ENCODE measurements at places on chromosomes 11 and 22.

GRCh38 chr22:48665311-48665995, 1162.2 kb downstream of the BRD1 start:
- no peak for DNase-seq

DNA sequence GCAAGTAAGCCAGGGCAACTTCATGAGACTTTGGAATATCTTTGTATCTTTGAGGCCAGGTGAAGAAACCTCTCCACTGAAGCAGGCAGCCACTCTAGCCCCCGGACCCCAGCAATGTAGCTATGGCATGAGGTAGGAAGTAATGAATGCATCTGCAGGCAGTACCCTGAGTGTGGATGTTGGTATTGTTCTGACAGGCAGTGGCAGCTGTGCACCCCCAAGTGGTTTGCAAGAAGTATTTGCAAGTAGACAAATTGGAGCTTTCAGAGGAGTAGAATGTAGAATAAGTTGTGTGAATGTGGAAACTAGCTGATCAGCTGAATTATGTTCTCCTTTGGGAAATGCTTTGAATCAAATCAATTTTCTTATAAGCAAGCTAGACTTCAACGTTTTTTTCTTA, 194.4 kb upstream of the PGR start:
- DNase-seq = no peak

- DNase-seq = no peak
These were observed 29.6 kb upstream of the SNX19 start for GRCh38 chr11:130945896-130946295.

DNA sequence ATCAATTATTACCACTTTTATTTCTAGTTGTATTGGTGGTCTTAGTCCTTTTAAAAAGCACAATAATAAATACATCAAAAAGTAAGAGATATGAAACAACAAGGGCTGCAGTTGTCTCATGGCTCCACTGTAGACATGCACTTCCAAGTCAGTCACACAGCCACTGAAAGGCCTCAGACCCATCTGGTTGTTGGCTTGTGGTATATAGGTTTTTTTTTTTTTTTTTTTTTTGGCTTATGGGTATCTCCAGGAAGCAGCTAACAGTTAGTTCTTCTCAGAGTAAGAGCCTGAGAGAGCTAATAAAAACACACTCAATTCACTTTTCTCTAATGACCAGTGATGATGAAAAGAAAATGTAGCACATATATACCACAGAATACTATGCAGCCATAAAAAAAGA, 6.0 kb upstream of the OR52E6 start:
- DNase-seq = no peak

- DNase-seq = no peak
These were observed 7.9 kb downstream of the MRPL16 start for GRCh38 chr11:59802639-59803176.

GRCh38 chr11:111733016-111733415, 33.2 kb downstream of the PPP2R1B start:
- no peak for DNase-seq

DNA sequence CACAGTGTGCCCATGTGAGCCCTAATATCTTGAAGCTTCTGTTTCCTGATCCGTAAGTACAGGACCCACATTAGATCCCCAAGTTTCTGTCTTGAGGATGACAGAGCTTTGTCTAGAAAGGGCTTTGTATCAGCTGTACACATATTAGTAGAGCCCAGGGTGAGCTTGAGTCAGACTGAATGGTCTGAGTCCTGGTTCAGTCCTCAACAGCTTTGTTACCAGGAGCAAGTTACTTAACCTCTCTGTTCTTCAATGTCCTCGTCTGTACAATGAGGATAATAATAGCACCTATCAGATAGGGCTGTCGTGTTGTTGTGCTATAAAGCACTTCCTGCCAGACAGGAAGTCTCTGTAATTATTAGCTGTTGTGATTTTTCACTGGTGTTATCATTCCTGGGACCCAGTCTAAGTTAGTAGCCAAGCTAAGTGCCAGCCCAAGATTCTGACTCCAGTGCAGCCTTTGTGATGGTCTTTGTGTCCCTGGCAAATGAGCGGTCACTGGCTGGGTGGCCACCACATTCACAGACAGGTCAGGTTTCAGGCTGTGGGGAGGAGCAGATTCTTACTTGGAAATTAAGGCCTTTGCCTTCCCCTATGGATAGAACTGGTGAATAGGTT, 6.8 kb downstream of the TOM1 start:
- DNase-seq = no peak

DNA sequence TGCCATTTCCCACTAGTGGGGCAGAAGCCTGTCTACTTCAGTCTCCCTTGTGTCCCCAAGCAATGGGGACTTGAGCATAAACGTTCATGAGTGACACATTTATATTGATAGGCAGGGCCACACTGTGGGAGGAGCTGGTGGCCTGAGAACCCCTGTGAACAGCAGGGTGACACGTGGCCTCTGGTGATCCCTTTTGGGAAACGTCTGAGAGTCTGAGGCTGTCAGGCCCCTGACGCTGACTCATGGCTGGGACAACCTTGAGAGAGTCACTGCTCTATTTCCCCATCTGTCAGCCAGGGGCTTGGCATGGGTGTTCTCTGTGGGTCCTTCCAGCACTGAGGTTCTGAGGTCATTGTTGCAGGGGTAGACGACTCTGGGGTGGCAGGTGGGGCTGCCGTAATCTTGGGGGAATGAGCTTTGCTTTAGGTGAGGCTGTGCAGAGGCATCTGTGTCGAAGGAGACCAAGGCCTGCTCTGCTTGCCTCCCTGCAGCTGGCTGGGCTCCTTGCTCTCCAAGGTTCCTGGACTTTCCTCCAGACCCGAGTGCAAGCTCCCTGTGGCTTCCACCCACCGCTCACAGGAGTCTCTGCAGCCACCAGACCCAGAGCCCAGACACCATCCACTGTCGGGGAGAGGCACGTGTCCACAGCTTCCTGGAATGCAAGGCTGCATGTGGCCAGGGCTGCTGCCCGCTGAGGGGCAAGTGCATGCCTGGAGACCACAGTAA, 54.7 kb downstream of the SMIM38 start:
- DNase-seq = no peak

GRCh38 chr11:130918081-130918480, 1.8 kb upstream of the SNX19 start:
- no peak for DNase-seq

GRCh38 chr11:8533332-8533731, 60.7 kb downstream of the STK33 start:
- no peak for DNase-seq

- no peak for DNase-seq
These were observed 6.2 kb upstream of the PIM3 start for GRCh38 chr22:49954354-49954753.

DNA sequence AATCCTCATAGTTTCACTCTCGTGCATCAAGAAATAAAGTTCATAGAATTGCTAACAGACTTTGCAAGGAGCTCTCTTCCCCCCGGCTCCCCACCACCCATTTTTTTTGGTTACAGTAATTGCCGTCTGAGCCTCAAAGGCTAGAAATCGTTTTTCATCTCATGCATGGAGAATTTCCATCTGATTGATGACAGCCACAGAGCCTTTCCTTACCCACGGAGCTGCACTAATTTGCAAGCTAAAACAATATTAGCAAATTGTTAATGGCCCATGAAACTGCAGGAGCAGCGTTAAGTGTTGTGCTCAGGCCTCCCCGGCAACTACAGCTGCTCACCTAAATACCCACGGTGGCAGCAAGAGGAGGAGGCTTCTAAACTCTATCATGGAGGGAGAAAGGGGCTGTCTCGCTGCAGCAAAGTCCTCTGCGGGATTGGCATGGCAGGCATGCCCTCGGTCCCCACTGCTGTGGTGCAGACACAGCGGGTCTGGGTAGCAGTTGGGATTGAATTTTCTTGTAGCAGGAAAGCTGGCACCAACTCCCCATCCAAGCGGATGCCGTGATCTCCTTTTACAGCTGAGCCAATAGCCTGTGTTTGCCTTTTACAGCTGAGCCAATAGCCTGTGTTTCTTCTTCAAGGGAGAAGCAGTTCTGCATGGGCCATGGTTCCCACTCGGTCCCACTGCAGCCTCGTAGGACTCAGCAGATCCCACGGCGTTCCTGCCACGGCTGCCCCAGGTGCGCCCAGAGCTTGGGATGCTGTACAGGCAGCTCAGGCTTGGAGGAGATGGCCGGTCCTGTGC, 412.3 kb downstream of the BRD1 start:
- no peak for DNase-seq

GRCh38 chr11:127620671-127621070, 620.1 kb upstream of the KIRREL3 start:
- DNase-seq = no peak

DNA sequence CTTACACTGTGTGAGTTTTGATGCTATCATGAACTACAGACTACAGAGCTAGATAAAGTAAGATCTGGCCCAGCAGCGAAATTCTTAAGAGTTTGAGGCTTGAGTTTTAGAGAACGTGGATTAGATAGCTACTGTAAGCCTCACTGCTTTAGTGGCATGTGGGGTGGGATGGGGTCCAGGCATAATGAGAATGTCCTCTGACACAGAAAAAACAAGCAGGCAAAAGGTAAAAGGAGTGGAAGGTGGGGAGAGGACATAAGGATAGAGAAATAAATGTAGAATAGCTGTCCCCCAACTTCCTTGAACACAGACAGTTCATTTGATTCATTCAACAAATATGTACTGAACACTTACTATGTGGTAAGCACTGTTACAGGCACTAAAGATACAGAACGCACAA, 324.5 kb upstream of the PITPNB start:
- DNase-seq = no peak

- DNase-seq = no peak
These were observed 851.1 kb upstream of the RAG2 start for GRCh38 chr11:37449146-37449545.

DNA sequence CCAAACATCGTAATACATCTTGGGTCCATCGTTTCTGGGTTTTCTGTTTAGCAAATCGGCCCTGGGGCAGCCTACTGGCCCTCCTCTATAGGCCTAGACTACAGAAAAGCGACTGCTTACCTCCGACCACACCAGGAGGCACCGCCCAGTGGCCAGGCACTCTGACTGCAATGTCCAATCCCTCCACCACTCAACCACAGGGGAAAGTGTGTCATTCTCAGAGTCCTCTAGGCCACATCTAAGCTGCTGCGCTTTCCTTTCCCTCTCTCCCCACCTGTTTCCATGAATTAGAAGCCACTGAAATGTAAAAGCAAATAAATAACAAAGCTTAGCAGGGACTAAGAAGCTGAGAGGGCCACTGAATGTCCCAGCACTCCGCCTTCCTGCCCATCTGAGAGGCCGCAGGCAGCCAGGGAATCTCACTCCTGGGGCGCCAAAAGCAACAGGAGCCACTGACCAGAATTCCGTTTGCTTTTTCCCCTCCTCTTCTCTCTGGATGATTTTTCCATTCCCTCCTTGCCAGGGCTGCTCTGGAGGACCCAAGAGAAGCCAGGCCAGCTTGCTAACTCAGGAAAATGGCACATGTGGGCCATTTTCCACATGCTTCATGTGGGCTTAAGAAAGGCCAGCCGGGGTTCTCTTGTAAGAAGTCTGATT, 50.1 kb upstream of the FLI1 start:
- no peak for DNase-seq

DNA sequence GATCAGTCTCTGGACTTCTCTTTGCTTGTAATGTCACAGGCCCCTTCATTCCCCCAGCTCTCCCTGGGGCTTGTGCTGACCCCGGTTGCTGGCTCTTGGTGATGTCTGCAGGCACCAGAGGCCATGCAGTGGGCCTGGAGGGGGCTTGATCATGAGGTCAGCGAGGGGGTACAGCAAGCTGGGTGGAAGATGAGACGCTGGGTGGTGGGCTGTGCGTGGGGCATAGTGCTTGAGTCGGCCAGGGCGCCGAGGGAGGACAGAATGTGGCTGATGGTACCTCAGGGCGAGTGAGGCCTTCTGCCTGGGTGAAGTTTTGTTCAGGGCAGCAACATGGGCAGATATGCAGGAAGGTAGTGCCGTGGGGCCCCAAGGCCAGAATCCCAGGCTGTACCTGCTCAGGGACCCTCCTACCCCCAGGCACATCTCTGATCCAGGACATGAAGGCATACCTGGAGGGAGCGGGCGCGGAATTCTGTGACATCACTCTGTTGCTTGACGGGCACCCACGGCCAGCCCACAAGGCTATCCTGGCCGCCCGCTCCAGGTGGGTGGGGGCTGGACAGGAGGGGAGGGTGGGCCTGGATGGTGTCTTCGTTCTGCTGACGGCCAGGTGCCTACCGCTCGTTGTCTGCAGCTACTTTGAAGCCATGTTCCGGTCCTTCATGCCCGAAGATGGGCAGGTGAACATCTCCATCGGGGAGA, 6.4 kb downstream of the THAP7 start:
- no peak for DNase-seq

DNA sequence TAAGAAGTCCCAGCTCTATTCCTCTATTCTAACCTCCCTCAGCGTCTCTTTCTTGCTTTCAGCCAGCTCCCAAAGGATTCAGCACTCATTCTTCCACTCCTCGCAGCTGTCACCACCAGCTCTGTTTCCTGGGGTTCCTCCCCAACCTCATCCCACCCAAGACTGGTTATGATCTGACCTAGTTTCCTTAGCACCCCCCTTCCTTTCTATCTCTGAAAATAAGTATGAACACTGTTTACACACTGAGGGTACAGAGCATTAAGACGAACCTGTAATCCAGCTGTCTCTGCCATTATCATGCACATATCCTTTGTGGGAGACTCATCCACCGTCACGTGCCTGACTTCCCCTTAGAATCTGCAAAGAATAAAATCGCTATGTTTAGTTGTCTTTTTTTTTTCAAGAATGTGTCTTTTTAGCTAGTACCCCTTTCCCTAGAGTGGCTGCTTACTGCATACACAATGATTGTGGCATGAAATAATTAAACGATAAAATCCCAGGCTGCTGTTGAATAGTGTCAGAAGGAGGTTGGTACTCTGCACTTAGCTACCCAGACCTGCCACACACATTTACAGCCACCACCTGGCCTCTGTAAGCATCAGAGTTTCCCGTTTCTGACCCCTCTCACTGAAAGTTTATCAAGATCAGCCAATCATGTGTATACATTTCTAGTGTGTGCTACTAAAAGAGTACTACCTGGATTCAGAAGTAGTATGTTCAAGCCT, 26.9 kb upstream of the CSTF3 start:
- no peak for DNase-seq

DNA sequence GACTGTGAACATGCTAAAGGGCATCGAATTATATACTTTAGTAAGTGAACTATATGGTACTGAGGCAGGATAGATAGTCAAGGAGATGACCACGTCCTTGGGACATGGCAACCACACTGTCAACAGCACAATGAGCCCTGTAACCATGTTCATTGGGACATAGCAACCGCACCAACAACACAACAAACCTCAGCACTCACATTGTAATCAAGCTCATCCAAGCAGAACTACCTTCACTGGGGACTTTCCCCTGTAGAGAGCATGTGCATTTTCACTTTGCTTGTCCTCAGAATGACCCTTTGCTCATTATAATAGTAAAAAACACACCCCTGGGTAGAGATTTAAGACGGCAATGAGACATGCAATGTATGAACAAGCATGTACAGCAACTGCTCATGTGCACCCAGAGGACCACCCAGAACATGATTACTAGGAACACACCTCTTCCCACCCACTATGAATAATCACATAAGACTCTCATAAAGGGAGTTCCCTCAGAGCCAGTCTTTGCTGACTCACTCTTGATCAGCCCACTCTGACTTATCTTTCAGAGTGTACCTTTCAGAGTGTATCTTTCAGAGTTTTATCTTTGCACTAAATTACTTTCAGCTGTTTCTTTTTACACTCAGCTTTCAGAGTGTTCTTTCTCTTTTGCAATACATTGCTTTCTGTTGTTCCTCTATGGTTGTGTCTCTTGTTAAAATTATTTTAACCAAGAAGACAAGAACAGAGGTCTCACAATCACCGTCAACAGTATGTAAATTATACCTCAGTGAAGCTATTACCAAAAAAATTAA, 4.1 kb upstream of the PLAAT2 start:
- DNase-seq = no peak

All from NCI-H1417 treated with DMSO at 0.1 percent for 48 hours (cell line).